Fibroblast of pulmonary artery (primary cell): ENCODE measurements at places on chromosomes 12 and 14.
A peak's percentile ranks its signal among the peaks of the same experiment; 100 is the strongest.

GRCh38 chr12:12048266-12048665, 22.5 kb upstream of the BCL2L14 start:
- no peak for DNase-seq

DNA sequence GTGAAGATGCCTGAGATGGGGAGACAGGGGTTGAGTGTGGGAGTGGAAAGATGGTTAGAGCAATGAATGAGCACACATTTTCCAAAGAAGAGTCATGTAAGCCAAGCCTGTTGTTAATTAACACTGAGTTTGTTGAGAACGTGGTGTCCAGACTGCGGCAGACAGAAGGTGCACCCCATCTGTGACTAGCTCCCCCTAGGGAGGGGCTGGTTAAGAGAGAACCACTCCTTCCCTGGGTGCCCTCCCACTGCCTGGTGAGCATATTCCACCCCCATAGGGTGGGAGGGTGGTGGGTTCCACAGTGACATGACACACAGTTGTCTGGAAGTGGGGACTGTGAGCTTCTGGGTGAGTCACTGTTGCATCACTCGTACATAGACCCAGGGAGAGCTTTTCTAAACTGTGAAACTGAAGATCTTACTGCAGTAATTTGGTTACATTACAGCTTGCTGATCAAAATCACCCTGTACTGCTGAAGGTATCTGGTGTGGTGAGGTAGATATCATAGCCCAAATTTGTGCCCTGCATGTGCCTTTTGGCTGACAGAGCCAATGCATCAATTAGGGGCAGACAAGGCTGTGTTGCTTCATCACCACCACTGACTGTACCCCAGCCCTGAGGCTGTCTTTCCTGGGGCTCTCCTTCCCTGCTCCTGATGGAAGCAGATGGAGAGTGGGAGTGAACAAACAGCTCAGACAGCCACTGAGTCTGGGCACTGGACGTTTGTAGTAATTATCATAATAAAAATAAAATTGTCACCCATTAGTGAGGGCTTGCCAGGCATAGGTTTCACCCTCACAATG, 150.9 kb downstream of the EMP1 start:
- DNase-seq = peak; percentile 36

- DNase-seq = peak; percentile 93
These were observed at the start of gene SLC41A2 for GRCh38 chr12:104958001-104958804. TSS of gene SLC41A2 (minus strand) at chr12:104958290. CDS start at chr12:104928527, 29,763 bp downstream.

DNA sequence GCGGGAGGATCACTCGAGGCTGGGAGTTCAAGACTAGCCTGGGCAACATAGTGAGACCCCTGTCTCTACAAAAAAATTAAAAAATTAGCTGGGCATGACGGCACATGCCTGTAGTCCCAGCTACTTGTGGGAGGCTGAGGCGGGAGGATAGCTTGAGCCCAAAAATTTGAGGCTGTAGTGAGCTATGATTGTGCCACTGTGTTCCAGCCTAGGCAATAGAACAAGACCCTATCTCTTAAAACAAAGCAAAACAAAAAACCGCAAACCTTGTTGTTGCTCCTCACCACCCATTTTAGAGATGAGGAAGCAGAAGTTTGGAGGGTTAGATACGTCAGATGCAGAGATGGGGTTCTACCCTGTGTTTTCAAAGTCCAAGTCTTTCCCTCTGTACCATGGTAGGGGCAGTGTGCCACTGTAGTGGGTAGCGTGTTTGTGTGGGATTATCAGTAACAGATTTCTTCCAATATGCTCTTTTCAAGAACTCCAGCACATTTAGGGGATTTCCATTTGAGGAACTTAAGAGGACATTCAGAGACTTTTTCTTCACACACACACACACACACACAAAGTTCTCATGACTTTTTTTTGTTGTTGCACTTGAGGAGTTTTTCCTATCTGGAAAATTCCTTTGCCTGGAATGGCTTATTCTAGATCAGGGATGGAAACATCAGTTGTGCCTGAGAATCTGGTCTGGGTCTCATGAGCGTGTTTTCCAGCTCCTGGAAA, 186.5 kb downstream of the CHST11 start:
- no peak for DNase-seq

DNA sequence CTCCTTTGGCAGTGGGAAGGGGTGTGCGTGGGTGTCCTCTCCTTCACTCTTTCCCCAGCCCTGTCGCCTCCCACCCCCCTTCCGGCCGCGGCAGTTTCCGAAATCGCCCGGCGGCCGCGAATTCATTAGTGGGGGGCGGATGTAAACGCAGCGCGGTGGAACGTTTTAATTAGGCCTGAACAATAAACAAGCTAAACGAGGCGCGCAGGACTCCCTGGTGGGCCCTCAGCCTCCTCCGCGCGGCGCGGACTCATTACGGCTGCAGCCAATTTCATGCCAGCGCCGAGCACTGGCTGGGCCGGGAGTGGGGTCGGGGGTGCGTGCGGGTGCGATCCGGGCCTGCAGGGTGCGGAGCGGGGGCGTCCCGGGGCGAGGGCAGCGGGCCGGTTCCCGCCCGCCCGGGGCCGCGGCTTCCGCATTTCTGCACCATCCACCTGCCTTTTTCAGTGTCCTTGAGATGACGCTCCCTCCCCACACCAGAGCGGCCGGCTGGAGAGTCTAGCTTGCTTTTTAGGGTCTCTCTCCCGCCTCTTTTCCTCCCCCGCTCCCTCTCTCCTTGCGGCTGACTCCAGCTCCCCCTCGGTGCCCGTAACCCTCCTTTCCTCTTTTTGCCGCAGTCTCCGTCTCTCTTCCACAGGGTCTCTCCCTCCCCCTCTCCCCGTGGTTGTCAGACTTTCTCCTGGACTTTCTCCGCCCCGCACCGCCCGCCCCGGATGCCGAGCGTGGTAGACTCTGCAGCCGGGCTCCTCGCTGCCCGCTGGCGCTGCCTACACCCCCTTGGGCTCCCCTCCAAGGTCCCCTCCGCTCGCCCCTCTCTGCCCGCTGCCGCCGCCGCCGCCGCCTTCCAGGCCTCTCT, at the start of gene CISTR:
TSS of gene CISTR (minus strand) at position 644 of the 856 bp plus-strand sequence.
- no peak for DNase-seq

DNA sequence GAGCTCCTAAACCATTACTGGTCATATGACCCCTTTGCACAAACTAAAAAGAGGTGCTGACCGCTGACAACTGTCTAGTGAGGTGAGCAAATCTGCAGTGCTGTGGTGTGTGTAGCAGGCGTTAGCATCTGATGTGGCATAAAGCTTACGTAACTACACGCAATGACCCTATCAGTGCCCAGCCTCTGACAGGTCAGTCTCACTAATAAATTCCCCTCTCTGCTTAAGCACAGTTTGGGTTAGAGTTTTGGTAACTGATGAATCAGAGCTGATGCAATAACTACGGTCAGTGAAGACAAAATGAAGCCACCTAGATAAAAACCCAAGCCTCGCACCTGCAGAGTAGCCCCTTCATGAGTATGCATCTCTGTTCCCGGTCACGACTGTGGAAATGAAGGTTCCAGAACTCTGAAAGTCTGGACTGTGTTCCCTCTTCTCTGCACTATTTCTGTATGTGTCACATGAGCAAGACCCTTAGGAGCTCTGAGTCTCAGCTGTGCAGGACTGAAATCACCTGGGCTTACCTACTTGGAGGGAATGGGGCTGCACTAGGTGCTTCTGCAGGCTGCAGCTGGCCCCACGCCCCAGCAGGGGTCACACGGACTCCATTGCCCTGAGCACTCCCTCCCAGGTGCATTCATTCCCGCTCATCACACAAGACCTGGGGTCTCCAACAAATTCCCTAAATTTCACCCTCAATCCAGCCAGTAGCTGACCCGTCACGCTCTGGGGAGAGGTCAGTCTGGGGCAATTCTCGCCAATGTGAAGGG, 54.4 kb downstream of the RIMBP2 start:
- DNase-seq = no peak

DNA sequence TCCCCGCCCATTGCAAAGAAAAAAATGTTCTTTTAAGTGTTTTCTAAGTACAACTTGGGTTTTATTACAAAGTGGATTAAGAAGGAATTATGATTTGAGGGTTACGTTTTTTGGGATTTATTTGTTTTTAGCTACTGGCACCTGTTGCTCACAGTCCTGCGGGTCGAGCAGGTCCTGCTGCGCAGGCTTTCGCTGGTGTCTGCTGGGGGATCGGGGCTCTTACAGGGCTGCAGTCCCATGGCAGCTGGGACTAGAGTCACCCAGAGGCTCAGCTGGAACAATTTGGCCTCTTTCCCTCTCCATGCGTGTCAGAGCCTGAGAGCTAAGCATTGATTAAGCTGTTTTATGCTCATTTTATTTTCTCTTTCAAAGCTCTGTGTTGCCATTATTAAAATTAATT, 55.6 kb upstream of the DYNC1H1 start:
- DNase-seq = no peak

DNA sequence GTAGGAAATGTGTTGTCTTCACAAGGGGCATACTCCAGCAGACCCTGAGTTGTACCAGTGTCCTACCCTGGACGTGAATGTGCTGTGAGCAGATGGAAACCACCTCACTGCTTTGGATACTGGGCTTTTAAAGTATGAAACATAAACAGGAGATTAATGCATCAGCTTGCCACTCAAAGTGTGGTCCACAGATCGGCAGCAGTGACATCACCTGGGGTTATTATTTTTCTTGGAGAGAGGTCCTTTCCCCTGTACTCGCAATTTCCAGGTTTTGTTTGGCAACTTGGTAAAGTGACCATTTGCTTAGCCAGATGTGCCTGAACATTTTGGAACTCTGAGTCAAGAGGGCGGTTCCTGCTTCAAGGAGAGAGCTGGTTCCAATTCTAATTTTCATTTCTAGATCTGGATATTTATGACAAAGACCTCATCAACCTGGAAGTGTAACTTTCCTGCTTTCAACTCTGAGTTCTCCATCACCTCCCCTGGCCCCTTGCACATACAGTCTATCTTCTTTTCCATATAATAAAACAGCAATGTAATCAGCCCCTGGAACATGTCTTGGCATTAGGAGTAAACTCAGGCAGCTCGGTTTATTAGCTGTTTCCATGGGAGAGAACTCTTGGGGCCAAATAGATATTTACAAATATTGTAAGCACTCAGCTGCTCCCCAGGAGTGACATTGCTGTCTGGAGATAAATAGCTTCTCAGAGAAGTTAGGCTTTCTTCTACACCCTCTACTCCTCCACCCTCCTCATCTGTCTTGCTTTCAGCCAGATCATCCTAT, 237.0 kb upstream of the TBX3 start:
- DNase-seq = peak; percentile 65

GRCh38 chr14:96184737-96185136, 19.9 kb upstream of the BDKRB2 start:
- peak; percentile 10 for DNase-seq

DNA sequence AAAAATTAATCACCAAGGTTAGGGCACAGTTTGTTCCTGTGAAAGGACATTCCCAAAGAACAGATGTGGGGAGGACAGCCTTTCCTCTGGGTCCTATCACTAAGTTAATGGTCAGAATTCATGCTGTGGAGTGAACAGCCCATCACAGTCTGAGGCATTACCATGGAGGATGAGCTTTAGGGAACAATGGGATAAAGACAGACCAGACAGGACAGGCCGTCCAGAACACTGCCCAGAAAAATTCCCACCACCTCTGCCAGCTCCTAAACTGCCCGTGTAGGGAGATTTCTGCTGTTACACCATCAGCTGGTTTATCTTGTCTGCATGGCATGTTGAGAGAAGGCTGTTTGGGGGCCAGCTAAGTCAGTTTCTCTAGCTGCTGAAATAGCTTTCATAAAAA, 49.6 kb upstream of the IFNG-AS1 start:
- no peak for DNase-seq

- no peak for DNase-seq
These were observed 163.9 kb downstream of the TBX5 start for GRCh38 chr12:114241973-114242434.

DNA sequence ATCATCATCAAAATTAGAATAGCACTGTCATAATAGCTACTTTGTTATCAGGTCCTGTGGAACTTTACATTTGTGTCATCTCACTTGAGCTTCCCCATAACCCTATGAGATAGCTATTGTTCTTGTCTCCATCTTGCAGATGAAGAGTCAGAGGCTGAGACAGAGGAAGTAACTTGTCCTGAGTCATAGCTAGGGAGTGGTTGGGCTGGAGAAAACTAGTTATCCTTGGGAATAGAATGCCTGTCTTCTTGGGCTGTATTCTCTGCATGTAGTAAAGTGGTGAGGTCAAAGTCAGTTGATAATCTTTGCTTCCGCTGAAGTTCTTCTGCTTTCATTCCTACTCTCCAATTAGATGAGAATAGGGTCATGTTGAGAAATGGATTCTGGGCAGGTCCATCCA, 117.0 kb downstream of the SMOC1 start:
- DNase-seq = peak; percentile 54

DNA sequence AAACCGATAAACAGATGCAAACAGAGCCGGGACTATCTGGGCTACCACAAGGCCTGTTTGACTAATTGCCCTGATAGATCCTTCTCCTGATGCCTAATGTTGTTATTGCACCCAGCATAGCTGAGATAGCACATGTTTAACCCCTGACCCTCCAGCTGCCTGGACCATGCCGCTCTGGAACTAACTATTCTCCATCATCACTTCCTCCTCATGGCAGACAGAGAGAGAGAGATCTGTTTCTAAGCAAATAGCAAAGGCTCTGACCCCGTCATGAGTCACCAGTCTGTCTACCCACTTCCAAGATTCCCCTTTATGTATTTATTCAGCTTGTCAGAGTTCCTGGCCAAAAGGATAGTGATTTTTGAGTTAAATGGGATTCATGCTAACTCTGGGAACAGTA, 58.2 kb upstream of the FLRT2 start:
- DNase-seq = peak; percentile 91

- DNase-seq = no peak
These were observed 9.2 kb upstream of the PPP1R13B start for GRCh38 chr14:103856607-103857006.

GRCh38 chr12:102811110-102811737, 105.8 kb downstream of the PAH start:
- DNase-seq = peak; percentile 3

- no peak for DNase-seq
These were observed 13.7 kb downstream of the P2RX4 start for GRCh38 chr12:121223292-121224285.

- DNase-seq = no peak
These were observed 230.0 kb downstream of the MSRB3 start for GRCh38 chr12:65508276-65509035.

DNA sequence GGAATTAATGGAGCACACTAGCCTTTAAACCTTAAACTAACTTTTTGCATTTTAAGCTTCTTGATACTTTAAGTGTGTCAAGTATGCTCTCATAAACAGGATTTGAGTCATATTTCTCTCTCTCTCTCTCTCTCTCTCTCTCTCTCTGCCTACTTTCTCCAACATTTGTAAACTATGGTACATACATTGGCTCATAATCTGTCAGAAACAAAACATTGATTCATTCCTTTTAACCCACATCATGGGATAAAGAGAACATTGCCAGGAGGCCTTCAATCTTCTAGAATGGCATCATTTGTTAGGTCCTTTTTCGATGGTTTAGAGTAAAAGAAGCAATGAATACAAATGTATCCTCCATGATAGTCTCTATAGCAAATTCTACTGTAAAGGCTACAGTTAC, 81.6 kb upstream of the RERGL start:
- peak; percentile 6 for DNase-seq

- no peak for DNase-seq
These were observed 13.4 kb upstream of the PPP1R1A start for GRCh38 chr12:54601841-54602240.

- no peak for DNase-seq
These were observed 82.4 kb upstream of the MYF6 start for GRCh38 chr12:80625051-80625450.
